ENCODE measurements at places on chromosomes 7 and 10. TPM values are rescaled to one million over a fixed set of nuclear protein-coding genes. Genes with fewer than 3 reads are reported as not detected.

DNA sequence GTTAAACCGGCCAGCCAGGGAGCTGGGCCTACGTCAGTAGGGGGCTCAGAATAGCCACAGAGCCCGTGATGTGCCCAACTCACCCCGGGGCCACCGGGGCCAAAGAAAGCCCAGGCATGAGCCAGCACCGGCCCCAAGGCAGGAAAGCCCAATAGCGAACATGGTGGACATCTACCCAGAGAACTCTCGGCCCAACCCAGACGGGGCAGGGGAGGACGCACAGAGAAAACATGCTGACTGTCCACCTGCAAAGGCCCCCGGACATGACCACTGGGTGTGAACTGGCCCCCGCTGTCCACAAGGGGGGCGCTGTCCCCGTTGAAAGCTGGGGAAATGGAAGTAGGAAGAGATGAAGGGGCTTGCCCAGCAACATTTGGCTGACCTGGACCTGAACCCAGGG is 169.2 kb downstream of the PRKAG2 start:
- no peak for DNase-seq

DNA sequence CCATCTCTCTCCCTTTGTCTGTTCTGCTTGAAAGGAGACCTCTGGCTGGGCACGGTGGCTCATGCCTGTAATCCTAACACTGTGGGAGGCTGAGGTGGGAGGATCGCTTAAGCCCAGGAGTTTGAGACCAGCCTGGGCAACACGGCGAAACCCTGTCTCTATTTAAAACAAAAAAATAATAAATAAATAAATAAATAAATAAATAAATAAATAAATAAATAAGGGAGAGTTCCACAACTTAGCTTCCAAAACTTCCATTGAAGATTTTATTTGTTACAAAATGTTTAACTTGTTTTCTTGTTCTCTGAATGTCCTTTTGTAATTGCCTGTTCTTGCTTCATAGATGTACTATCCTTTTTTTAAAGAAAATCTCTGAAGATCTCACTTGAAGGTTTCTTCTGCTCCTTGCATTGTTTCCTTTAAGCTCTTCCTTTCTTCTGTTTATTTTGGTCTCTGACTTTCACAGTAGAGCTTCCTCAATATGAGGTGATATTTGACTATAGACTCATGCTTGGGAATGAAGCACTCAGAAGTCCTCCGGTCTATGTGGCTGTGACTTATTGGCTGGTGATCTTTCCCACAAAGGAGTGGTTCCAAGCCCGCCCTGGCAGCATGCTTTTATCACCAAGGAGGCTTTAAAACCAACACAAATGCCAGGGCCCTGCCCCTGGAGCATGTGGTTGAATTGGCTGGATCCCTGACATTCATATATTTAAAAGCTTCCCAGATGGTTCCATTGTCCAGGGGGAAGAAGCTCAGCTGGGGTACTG is 18.1 kb upstream of the NPTX2 start:
- no peak for DNase-seq

Gene SHLD2
- total RNA-seq, result 19.1 TPM

Gene OGDHL
- total RNA-seq, result 1.1 TPM

All from sigmoid colon (tissue), 7 donors.